ENCODE measurements at places on chromosomes 1 and 21.

- DNase-seq: peak; percentile 63
Measured at GRCh38 chr21:32414579-32415358, 2.3 kb downstream of the EVA1C start.

- no peak for DNase-seq
Measured at GRCh38 chr1:2921970-2922686, 99.1 kb upstream of the ACTRT2 start.

DNA sequence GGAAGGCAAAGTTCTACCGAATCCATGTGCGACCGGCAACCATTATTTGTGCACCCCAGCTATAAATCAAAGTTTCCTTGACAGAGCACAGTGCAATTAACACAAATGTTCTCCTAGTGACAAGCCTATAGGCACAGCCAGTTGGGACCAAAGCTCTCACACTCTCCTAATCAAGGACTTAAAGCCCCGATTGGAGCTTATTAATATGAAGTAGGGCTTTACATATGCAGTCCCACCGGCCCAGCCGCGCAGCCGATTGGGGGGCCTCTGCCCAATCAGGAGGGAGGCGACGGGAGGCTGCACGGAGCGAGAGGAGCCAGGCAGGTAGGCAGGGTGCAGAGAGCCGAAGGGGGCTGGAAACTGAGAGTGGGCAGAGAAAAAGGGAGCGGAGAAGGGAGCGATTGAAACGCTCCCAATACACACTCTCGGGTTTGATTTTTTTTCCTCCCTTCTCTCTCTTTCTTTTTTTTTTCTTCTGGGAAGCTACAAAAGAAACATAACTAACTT, at the start of gene ESRRG:
Gene ESRRG, minus strand, starts transcription at position 156 of the 507 bp plus-strand sequence. Its CDS starts 130 bp downstream, at position 26.
- peak; percentile 17 for DNase-seq

GRCh38 chr1:3548156-3548893, 63.0 kb downstream of the MEGF6 start:
- DNase-seq: peak; percentile 69

DNA sequence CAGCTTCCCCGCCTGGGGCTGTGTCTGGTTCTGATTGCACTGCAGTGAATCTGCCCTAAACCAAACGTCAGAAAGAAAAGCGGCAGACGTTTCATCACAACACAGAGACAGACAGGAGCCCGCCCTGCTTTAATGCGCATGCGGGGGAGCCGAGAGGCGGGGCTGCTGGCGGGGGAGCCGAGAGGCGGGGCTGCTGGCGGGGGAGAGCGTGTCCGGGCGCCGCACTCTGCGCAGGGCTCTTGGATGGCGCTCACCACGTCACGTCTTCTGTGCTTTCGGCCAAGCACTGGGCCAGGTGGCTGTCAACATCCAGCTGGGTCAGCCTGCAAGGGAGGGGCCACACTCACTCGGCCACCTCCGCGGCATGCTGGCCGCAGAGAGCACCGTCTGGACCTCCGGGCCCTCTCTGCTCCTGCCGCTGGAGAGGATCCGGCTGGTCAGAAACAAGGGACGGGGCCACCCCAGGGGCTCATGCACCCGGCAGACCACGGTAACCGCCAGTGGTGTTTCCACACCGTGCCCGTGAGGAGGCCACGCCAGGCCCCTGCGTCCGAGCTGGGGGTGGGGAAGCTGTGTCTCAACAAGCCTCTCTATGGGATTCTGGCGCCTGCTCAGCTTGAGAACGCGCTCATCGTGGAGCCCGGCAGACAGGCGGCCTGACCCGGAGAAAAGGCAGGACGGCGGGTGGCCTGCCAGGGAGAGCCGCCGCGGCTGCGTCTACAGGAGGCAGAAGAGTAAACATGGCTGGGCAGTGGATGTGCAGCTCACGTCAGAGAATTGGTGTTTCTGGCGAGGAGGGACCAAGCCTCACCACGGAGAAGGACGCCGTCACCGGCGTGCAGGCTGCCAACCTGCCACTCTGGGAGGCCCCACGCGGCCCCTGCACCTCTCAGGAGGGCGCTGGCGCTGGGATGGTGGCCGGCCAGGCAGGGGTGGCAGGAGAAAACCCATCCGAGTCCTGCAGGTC, 4.8 kb downstream of the FAAP20 start:
- DNase-seq: peak; percentile 96

DNA sequence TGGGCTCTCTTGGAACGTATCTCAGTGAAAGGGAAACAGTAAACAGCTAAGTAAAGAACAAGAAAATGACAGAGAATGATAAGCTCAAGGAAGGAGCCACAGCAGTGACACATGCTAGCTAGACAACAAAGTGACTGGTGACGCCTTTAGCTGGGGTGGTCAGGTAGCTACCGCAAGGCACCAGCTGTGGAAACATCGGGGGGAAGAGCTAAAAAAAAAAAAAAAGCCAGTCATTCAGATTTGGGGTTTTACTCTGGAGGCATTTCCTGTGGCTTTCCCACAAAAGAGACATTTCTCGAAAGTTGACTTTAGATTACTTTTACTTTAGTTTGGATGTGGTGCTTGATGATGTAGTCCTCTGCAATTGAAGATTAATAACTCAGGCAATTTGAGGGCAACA, 2.1 kb downstream of the FHAD1 start:
- DNase-seq: peak; percentile 4
